T-helper 2 cell treated with Interferon-gamma antibody and Interleukin-4, amounts not matched to agents 5 μg/mL and 100 μg/mL, for 36 hours (primary cell): ENCODE measurements at places on chromosomes 2 and 18.

DNA sequence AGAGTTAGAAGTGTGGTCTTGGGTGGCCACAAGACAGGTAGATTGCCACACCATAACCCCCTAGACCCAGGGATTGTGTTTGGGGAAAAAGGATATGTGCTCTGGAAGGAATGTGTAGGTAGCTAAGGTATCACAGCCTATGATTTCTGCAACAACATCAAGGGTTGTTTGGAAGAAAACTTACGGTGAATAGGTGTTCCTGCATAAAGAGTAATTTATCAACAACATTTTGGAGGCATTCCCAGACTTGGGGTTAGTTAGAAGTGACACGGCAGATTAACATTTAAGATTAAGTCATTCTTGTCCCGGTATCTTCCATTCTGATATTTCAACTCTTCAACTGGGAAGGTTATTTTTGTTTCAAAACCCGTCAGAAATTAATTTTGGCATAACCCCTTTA, 65.5 kb downstream of the SPP2 start:
- no peak overlapping the region for H3K4me3 ChIP-seq
- no peaks in the 10 kb centered on the region for H3K36me3 ChIP-seq
- no peak overlapping the region for H3K27ac ChIP-seq
- peaks cover 50% of the 10 kb centered on the region for H3K27me3 ChIP-seq
- DNase-seq: no peak
- H3K4me1 ChIP-seq: no peaks in the 10 kb centered on the region

DNA sequence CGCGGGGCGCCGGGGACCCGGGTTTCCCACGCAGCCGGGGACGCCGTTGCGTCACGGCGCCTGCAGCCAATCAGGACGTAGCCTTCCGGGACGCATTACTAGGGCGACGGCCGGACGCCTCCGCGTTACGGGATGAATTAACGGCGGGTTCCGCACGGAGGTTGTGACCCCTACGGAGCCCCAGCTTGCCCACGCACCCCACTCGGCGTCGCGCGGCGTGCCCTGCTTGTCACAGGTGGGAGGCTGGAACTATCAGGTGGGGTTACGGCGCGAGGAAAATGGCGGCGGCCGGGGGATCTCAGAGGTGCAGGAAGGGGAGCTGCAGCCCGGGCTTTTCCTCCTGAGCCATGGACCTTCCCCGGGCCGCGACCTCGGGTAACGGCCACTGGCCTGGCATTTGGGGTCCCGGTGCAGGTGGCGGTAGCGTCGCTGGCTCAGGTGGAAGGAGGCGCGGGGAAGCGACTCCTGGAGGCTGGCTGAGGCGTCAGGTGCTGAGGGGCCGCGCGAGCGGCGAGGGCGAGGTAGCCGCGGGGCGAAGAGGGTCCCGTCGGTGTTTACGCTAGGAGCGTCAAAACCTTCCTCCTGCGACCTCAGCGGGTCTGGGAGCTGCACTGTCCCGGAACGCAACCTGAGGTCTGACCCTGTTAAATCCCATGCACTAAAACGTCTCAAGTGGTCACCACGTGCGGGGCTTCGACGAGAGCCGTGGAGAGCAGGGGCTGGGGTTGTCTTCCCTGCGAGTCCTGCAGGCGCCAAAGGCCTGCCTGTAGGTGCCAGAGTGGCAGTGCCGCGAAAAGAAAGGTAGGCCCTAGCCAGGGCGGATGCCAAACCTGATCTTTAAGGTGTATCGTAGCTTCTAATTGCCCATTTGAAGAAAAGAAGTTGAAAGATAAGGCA, at the start of gene LCLAT1:
Gene LCLAT1 (plus strand): TSS at position 98 of the 897 bp plus-strand sequence. CDS start 78,345 bp downstream, outside the sequence.
- peaks cover 5% of the 10 kb centered on the region for H3K36me3 ChIP-seq
- H3K27ac ChIP-seq: peak within 1 kb of the TSS; percentile 96
- H3K4me1 ChIP-seq: peaks cover 18% of the 10 kb centered on the region
- H3K27me3 ChIP-seq: no peaks in the 10 kb centered on the region
- H3K4me3 ChIP-seq: peak within 1 kb of the TSS; percentile 95

GRCh38 chr2:127293386-127293747, 577 bp downstream of the ERCC3 start:
- H3K4me3 ChIP-seq: peak overlapping the region; percentile 100
- H3K36me3 ChIP-seq: peaks cover 44% of the 10 kb centered on the region
- no peak for DNase-seq
- H3K4me1 ChIP-seq: peaks cover 22% of the 10 kb centered on the region

GRCh38 chr2:132477962-132478361, 61.4 kb downstream of the GPR39 start:
- no peaks in the 10 kb centered on the region for H3K27me3 ChIP-seq
- H3K4me1 ChIP-seq: no peaks in the 10 kb centered on the region
- no peak overlapping the region for H3K4me3 ChIP-seq
- no peaks in the 10 kb centered on the region for H3K36me3 ChIP-seq

DNA sequence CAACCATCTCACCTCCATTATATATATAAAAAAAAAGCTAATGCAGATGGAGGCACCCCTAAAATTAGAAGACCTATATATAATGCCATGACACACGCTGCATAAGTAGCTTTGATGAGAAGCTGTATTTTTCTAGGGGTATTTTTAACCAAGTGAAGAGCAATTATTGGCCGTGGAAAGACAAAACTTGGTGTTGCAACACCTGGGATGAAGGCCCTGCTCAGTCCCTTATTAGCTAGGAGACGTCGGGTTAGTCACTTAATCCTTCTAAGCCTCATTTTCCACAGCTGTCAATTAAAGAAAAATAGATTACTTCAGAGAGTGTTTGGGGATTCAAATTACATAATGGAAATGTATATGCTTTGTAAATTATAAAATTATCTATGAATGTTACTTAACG, 63.0 kb downstream of the WDR75 start:
- H3K36me3 ChIP-seq: no peaks in the 10 kb centered on the region
- H3K4me3 ChIP-seq: no peak overlapping the region
- H3K27ac ChIP-seq: no peak overlapping the region
- H3K27me3 ChIP-seq: peaks cover 2% of the 10 kb centered on the region
- H3K4me1 ChIP-seq: peaks cover 13% of the 10 kb centered on the region
- DNase-seq: no peak

DNA sequence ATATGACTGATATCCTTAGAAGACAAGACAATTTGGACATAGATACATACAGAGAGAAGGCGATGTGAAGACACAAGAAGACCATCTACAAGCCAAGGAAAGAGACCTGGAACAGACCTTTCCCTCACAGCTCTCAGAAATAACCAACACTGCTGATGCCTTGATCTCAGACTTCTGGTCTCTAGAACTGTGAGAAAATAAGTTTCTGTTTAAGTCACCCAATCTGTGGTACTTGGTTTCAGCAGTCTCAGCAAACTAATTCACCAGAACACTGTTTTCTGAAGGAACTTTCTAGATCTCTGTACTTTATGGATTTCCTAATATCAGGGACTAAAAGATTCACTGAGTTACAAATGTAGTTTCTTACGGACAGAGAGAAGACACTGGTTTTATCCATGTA, 58.8 kb downstream of the NAB1 start:
- peaks cover 8% of the 10 kb centered on the region for H3K4me1 ChIP-seq
- H3K27ac ChIP-seq: no peak overlapping the region
- no peaks in the 10 kb centered on the region for H3K27me3 ChIP-seq

- H3K4me1 ChIP-seq: no peaks in the 10 kb centered on the region
- H3K27ac ChIP-seq: no peak overlapping the region
- no peaks in the 10 kb centered on the region for H3K27me3 ChIP-seq
- no peak for DNase-seq
- H3K36me3 ChIP-seq: no peaks in the 10 kb centered on the region
- H3K4me3 ChIP-seq: no peak overlapping the region
Observed at GRCh38 chr2:6470518-6470917, 395.2 kb downstream of the CMPK2 start.
